Fibroblast of lung (primary cell): ENCODE measurements at places on chromosomes 5 and 9.

DNA sequence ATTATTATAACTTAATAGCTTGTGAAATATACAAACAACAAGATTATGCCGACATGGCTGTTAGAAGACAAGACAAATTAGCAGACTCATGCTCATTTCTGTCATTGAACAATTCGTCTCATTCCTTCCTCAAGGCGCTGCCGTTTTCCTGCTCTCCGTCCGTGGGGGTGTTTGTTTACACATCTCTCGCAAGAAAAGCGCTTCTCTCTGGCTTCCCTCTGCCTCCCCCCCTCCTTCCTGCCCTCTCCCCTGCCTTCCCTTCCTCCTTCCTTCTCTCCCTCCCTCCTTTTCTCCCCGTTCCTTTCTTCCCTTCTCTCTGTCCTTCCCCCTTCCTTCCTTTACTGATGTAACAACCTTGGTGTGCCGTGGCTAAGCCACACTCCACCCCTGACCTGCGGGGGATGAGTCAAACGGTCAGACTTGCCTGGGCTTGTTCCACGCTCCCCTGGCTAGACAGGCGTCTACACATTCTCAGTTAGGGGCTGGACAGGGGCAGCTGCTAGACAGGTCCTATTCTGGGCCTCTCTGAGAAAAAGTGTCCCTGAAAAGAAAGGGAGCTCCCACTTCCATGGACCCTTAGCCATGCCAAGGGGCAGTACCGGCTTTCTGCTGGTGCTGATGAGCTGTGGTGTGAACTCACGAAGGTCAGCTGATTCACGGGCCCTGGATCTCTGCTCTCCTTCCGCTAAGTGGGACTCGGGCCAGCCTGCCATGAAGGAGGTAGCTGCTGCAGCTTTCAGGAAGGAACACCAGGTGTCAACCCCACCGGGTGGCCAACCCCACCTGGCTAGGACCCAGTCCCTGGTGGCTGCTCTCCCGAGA lies 32.0 kb upstream of the SPTLC1 start:
- peak; percentile 91 for DNase-seq

GRCh38 chr9:123250504-123250903 lies 17.9 kb downstream of the STRBP start:
- no peak for DNase-seq

DNA sequence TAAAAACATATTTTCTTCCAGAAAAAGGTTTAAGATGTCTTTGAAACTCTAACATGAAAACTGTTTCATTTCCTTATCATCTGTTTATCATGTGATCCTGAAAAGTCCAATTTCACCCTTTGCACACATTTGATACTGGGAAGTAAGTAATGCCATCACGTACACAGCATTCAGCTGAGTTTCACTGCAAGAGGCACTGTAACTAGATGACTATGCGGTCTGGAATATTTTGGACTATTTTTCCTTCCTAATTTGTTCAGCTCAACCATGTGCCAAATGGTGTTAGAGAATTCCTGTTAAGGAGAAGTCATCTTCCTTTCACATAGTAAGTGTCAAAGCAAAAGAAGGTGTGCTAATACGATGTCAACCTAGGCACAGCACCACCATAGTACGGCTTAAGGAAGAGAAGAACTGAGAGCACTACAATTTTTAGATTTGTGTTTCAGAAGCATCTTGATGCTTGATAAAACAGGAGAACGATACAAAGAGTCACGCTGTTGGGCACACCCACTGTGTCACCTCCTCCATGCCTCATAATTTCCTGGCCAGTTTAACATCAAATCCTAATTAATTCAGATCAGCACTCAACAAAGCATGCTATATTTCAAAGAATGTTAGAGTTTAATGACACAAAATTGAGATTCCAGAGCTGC lies 77.5 kb downstream of the GNAQ start:
- DNase-seq, result peak; percentile 60

GRCh38 chr5:171367424-171368370 lies 20.0 kb upstream of the NPM1 start:
- peak; percentile 89 for DNase-seq

- no peak for DNase-seq
Measured at GRCh38 chr9:131308906-131309529, 19.5 kb downstream of the PLPP7 start.
